ENCODE measurements at places on chromosomes 1 and 21.

- peaks cover 10% of the 10 kb centered on the region for H3K36me3 ChIP-seq
- H3K27me3 ChIP-seq, result no peaks in the 10 kb centered on the region
- no peak overlapping the region for H3K4me3 ChIP-seq
- DNase-seq, result peak; percentile 47
These were observed 25.9 kb upstream of the TOR3A start for GRCh38 chr1:179055937-179056336.

GRCh38 chr1:246091477-246091876, 415.6 kb downstream of the SMYD3 start:
- no peak for DNase-seq
- no peak overlapping the region for H3K27ac ChIP-seq
- H3K27me3 ChIP-seq, result no peaks in the 10 kb centered on the region
- H3K4me1 ChIP-seq, result no peaks in the 10 kb centered on the region
- H3K4me3 ChIP-seq, result no peak overlapping the region
- H3K36me3 ChIP-seq, result no peaks in the 10 kb centered on the region

DNA sequence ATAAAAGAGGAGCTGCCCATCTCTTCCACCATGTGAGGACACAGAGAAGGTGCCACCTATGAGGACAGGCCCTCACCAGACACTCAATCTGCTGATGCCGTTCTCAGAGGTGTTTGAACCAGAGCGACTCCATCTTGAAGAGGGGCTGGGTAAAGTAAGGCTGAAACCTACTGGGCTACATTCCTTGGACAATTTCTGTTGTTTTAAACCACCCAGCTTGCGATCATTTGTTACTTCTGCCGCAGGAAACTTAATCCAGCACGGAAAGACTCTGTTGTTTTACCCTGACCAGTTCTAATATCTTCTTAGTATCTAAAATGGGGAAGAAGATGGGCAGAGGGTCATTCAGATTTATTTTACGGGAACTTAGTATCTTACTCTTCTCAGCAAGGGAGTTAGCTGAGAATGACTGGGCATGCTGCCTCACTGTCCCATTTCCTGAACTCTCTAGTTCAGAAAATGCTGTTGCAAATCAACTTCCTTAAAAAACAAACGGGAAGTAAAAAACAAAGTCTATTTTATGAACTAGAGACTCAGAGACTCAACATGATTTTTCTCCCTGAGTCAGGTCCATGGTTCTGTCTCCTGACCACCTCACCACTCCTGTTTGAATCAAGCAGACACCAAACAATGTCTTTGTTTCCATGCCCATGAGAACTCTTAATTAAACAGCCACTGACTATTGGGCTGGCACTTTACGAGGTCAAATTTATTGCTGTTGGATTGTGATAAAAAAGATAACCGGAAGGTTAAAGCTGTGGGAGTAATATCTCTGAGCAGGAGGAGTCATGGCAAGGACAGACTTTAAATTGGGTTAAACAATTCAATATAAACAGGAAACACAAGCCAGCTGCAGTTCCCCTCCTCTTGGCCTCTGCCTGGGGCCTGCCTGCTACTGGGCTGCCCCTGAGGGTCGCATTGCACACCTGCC, 23.8 kb upstream of the IFNAR1 start:
- peaks cover 7% of the 10 kb centered on the region for H3K4me1 ChIP-seq
- H3K36me3 ChIP-seq, result peaks cover 9% of the 10 kb centered on the region
- no peak overlapping the region for H3K4me3 ChIP-seq
- no peak for DNase-seq

- no peak overlapping the region for H3K27ac ChIP-seq
- H3K4me1 ChIP-seq, result no peaks in the 10 kb centered on the region
- H3K4me3 ChIP-seq, result no peak overlapping the region
- no peak for DNase-seq
These were observed 66.1 kb downstream of the NCAM2 start for GRCh38 chr21:21064353-21064752.

GRCh38 chr1:154627257-154628120, 19.5 kb upstream of the ADAR start:
- H3K4me1 ChIP-seq, result peaks cover 26% of the 10 kb centered on the region
- peak overlapping the region; percentile 92 for H3K4me3 ChIP-seq
- H3K36me3 ChIP-seq, result peaks cover 17% of the 10 kb centered on the region
- peak; percentile 74 for DNase-seq

- no peak overlapping the region for H3K27ac ChIP-seq
- DNase-seq, result no peak
- H3K4me3 ChIP-seq, result no peak overlapping the region
- H3K4me1 ChIP-seq, result no peaks in the 10 kb centered on the region
These were observed 12.4 kb upstream of the FCGR2A start for GRCh38 chr1:161492827-161493226.

DNA sequence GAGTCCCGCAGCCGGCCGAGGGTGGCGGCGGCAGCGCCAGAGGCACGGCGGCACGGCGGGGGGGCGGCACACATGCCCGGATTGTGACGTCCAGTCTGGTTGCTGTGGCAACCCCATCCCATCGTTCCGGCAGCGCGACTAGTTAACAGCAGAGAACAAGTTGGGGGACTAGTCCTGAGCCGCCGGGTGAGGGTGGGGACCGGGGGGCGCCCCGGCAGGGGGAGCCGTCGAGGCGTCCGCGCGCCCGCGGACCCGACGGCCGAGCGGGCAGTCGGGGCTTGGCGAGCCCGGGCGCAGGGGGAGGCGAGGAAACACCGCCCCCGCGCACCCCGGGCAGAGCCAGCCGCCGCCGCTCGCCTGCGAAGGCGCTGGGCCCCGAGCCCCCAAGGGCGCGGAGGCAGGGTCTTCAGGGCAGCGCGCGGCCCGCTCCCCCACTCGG, at the start of gene CHD5:
Gene CHD5, minus strand, starts transcription at position 54 of the 439 bp plus-strand sequence. CDS start 298 bp downstream, outside the sequence.
- peak within 1 kb of the TSS; percentile 8 for H3K4me3 ChIP-seq
- peaks cover 9% of the 10 kb centered on the region for H3K4me1 ChIP-seq
- no peak for DNase-seq
- H3K36me3 ChIP-seq, result peaks cover 16% of the 10 kb centered on the region
- peaks cover 33% of the 10 kb centered on the region for H3K27me3 ChIP-seq

DNA sequence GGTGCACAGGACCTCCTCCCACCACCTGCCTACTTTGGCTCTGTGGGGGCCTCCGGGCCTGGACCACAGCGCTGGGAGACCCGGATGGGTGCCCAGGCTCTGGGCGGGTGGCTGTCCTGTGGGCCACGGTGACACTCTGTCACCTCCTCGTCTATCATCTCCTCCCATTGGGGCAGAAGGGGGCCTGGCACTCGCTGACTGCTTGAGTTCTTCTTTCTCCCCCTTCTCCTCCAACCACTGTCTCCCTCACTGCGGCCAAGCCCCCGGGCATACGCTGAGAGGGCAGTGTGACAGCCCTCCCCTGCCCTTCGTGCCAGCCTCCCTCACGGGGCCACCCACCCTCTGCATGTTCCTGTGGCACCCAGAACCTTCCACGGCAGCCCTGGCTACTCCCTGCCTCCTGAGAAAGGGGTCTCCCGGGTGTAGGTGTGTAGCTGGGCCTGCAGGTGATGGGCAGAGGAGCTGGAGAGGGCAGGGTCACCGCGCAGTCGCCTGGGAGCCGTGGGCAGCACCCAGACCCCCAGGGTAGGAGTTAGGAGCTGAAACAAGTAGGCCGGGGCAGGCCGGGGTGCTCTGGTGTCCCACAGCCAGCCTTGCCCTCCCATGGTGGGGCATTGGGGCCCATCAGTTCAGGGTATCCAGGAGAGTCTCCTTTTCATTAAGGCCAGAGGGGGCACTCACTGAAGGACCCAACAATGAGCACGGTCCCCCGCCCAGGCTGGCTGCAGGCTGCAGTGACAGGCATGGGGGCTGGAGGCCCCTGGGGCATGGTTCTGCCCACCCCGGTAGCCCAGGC, 9.2 kb upstream of the ARF1 start:
- no peaks in the 10 kb centered on the region for H3K27me3 ChIP-seq
- no peak for DNase-seq
- H3K27ac ChIP-seq, result no peak overlapping the region

- DNase-seq, result no peak
- 0 out of 2 replicates have a peak, but pooled peaks cover 7% of the 10 kb centered on the region for H3K27me3 ChIP-seq
- H3K36me3 ChIP-seq, result no peaks in the 10 kb centered on the region
- H3K4me1 ChIP-seq, result no peaks in the 10 kb centered on the region
- no peak overlapping the region for H3K4me3 ChIP-seq
These were observed 25.3 kb upstream of the SIPA1L2 start for GRCh38 chr1:232655028-232655745.

GRCh38 chr1:22627331-22627730, 9.1 kb upstream of the C1QA start:
- no peaks in the 10 kb centered on the region for H3K36me3 ChIP-seq
- H3K4me1 ChIP-seq, result no peaks in the 10 kb centered on the region
- no peak overlapping the region for H3K27ac ChIP-seq
- H3K27me3 ChIP-seq, result peaks cover 73% of the 10 kb centered on the region

- peak overlapping the region; percentile 52 for H3K27ac ChIP-seq
- no peaks in the 10 kb centered on the region for H3K36me3 ChIP-seq
- no peaks in the 10 kb centered on the region for H3K27me3 ChIP-seq
- no peak overlapping the region for H3K4me3 ChIP-seq
- H3K4me1 ChIP-seq, result peaks cover 26% of the 10 kb centered on the region
- DNase-seq, result no peak
These were observed 59.6 kb downstream of the ST3GAL3 start for GRCh38 chr1:43766818-43767525.

DNA sequence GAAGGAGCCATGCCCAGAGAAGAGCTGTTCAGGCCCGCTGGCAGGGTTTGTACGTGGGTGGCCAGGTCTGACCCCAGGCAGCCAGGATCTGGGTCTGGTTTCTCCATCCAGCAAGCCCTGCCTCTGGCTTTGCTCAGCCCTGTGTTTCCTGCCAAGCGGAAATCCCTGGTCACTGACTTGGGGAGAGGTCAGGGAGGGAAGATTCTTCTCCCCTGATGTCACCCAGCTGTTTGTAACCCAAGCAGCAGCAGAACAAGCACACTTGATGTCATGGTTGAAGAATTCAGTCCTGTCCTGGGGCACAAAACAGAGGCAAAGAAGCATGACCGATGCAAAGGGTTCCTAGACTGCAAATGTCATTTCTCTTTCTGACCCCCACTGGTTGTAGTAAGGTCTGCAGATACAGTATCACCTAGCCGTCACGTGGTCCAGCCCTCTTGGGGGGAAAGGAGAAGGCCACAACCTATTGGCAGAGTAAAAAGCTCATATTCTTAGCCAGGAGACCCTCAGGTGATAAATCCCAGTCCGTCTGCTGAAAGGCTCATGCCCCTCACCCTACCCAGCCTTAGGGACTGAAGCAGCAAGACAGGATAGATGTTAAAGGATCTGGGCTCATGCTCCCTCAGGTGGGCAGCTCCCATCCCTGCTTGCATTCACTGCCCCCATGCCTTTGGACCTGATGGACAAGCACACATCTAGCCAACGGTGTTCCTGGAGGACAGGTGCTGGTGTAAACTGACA, 120.9 kb downstream of the SYT2 start:
- H3K4me3 ChIP-seq, result no peak overlapping the region
- H3K27me3 ChIP-seq, result no peaks in the 10 kb centered on the region
- DNase-seq, result peak; percentile 99
- peak overlapping the region; percentile 98 for H3K27ac ChIP-seq
- peaks cover 98% of the 10 kb centered on the region for H3K4me1 ChIP-seq
